ENCODE measurements at places on chromosomes 6 and 20. TPM values are rescaled to one million over a fixed set of nuclear protein-coding genes. Genes with fewer than 3 reads are reported as not detected.

GRCh38 chr20:21047981-21048380, 58.2 kb downstream of the LINC00237 start:
- DNase-seq = no peak

DZANK1 gene
- 6.0 TPM for total RNA-seq

DNA sequence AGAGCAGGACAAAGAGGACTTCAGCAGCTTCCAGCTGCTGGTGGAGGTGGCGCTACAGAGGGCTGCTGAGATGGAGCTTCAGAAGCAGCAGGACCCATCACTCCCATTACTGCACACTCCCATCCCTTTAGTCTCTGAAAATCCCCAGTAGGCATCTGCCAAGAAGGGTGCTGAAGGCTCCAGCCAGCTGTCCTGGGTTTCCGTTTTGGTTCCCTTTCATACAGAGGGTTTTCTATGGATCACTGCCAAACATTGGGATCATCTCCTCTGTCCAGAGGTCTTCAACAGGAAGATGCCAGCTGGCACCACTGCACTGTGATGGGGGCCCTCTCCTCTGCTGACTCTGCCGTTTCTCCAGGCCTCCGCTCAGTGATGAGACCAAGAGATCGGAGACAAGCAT, 14.3 kb upstream of the RAB5IF start:
- no peak for DNase-seq

SLC22A16 gene
- not detected for total RNA-seq

GRCh38 chr20:47273591-47274235, 82.8 kb downstream of the ZMYND8 start:
- no peak for DNase-seq

DOK5 gene
- total RNA-seq = not detected
